ENCODE measurements at places on chromosomes 6 and 20.

GRCh38 chr6:39941138-39941537, 6.9 kb upstream of the MOCS1 start:
- DNase-seq: no peak

DNA sequence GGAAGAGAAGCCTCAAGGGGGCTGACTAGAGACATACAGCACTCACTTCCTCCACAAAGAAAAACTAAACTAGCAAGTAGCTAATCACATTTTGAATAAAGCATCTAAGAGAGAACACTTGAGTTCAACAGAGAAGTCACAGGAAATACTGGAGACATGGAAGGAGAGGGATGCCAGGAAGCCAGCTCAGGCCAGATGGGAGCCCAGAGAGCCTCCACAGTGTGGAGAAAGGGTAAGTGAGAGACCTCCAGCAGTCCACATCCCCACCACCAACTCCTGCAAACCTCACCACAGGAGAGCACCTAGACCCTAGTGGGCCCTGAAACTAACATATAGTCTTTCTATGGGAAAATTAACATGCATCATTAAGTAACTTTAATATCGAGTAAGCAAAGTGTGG, 79.2 kb downstream of the EPM2A start:
- no peak for DNase-seq

DNA sequence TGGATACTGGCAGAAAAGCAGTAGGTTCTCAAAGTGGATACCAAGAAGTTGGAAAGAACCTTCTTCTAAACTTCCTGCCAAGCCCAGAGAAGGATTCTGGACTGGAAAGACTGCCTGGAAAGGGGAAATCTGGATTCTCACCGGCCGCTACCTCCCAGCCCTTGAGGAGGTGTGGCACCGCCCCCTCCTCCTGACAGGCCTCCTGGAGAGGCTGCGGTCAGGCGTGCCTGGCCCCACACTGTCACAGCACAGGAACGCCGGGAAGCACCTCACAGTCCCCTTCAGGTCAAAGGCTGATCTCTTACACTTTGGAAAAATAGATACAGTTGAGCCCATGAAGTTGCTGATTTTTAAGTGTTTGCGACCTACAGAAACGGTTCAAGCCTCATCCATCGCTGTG, 16.3 kb upstream of the PDE10A start:
- no peak for DNase-seq

- peak; percentile 11 for DNase-seq
Observed at GRCh38 chr6:1407499-1407990, 18.2 kb downstream of the FOXF2 start.

- no peak for DNase-seq
Observed at GRCh38 chr20:1951436-1952115, 42.3 kb downstream of the PDYN start.

DNA sequence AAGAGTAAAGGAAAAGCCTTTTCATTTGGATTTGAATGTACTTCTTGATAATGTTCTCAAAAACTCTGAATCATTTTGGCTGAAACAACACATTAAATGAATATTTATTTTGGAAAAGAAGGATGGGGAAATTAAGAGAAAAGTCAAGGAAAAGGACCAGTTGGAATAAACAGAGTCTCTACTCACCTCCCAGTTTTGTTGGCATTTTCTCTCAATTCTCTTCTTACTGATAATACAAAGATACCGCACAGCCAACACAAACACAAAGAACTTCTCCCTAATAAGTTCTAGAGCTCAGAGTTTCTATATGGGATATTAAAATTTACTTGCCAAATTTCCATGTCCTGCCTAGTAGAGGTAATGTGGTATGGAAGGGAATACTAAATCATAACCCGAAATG, 13.1 kb downstream of the EPM2A start:
- DNase-seq: no peak

- DNase-seq: no peak
Observed at GRCh38 chr6:98875375-98875774, 41.0 kb downstream of the POU3F2 start.

GRCh38 chr20:62413896-62414481, 6.9 kb upstream of the CABLES2 start:
- no peak for DNase-seq

DNA sequence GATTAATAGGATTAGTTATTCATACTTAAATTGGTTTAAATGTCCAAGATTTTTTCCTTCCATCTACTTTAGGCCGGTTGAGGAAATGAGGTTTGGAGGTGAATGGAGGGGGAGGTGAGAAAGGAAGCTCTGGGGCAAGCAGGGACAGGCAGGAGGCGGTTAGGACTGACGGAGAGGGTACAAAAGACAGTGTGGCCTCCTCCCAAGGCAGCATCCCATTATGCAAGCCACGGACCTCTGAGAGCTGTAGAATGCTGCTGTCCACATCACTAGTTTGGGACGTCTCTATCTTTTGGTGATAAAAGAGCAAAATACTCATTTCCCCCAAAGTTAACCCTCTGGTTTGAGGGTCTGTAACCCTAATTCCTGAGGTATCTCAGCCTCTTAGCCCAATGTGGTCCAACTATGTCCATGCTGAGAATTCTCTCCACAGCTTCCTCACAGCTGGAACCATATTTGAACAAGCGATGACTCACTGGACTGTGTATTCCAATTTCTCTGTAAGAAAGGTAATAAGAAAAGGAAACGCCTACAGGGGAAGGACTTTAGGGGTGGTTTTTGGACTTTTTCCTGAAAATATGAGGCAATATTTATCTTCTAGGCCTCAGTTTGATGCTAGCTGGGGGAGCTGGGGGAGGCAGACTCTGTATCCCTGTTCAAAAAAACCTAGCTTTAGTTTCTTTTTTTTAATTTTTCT, 172.2 kb downstream of the TFAP2B start:
- no peak for DNase-seq

DNA sequence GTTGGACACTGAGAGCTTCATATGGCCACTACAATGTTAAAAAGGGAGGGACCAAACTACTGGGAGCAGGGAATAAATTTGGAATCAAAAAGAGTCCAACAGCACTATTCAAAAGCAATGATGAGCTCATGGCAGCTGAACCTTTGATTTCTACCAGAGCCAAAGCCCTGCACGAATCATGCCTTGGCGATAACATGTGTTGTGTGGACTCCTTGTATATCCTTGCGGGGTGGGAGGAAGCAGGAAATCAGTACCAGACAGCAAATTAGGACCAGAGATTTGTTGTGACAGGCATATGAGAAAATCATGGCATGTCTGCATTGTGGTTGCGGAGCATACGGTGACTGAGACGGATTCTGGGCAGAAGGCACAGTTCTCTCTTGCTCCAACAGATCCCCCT, 85.6 kb upstream of the EMILIN3 start:
- DNase-seq: no peak

DNA sequence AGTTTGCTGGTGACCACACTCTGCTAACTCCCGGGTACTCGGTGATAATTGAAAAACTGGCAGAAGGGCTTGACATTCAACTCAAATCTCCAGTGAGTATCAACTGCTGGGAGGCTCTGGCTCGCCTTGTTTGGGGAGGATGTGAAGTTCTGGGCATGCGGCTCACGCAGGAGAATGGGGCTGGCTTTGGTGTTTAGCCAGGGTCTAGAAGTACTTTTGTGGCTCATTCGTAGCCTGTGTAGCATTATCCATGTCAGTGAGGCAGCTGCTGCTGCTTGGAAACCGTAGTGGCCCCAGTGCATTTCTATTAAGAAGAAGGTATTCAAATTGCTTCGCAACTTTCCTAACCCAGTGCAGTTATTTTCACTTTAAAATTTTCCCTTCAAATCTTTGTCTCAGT, 52.2 kb downstream of the KDM1B start:
- no peak for DNase-seq

DNA sequence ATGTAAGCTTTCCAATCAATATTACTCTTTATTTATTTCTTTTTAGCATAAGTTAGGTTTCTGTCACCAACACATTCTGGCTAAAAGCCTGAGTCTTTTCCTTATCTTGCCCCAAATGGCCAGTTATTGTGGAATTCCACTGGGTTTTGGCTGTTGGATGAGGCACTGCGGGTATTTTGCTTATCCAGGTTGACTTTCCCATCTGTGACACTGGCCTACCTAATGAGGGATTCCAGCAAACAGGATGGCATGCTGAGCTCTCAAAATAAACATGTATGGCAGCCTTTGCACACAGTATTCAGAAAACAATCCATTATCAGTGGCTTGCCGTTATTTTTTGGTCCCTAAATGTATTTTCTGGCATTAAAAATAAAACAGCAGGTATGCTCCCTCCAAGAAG, 6.5 kb upstream of the RALGAPB start:
- DNase-seq: no peak

DNA sequence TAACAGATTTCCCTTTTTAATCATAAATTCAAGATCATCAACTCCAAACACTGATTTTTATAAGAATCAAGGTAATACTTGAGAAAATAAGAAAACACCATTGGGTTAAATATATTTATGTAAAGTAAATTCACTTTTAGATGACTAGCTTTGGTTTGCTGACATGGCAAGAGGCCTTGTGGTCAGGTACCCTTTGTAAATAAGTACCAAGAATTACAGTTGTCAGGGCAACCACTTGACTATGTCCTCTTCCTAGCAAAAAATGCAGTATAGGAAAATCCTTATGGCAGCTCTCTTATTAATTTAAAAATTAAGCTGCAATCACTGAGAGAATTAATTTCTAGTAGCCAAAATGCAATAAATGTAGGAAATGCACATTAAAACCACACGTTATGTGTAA, 153.8 kb downstream of the INSM1 start:
- no peak for DNase-seq
